ENCODE measurements at places on chromosomes 7 and 10.

DNA sequence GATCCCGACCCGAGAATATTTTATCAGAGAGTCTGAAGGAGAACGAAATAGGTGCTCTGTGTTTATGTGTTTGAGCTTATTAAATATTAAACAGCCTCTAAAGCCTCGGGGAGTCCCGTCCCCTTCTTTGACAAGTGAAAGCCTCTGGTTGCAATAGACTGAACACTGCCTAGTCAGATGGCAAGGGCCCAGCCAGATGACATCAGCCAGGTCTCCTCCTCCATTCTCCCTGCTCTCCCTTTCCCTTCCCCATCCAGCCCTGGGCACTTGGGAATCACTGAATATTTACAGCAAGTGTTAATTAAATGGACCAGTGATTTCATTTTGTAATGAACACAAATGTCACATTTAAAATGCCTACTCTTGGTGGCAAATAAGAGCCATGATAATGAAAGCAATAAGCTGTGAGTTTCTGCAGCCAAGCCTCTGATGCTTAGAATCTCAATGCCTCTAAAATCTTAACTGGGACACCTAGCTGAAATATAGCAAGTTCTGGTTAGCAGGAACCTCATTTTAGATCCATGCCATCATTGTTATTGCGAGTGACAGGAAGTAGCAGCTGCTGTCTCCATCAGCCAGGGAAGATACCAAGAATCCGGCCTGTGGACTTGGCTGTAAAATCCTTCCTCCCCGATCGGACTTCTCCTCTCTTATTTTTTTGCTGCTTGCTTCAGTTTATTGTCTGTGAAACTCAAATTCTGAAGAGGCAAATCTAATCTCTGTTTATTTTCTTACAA lies 202.1 kb downstream of the PRPF18 start:
- no peak for DNase-seq

GRCh38 chr10:112532189-112532588 lies 85.2 kb downstream of the VTI1A start:
- no peak for DNase-seq

DNA sequence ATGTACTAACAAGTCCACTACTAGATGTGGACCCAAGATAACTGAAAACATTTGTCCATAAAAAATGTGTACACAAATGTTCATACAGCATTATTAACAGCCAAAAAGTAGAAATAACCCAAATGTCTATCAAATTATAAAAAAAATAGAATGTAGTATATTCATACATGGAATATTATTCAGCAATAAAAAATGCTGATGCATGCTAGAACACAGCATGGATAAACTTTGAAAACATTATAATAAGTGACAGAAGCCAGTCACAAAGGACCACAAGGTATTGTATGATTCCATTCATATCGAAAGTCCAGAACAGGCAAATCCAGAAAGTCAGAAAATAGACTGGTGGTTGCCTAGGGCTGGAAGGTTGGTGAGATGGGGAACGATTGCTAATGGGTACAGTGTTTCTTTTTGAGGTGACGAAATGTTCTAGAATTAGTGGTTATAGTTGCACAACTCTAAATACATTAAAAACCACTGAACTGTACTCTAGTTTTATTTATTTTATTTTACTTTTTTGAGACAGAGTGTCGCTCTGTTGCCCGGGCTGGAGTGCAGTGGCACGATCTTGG lies 43.3 kb upstream of the ANLN start:
- no peak for DNase-seq

- DNase-seq = no peak
Observed at GRCh38 chr7:5395246-5395645, 28.4 kb downstream of the TNRC18 start.

GRCh38 chr10:70786799-70787415 lies 1.7 kb upstream of the TBATA start:
- DNase-seq = no peak

DNA sequence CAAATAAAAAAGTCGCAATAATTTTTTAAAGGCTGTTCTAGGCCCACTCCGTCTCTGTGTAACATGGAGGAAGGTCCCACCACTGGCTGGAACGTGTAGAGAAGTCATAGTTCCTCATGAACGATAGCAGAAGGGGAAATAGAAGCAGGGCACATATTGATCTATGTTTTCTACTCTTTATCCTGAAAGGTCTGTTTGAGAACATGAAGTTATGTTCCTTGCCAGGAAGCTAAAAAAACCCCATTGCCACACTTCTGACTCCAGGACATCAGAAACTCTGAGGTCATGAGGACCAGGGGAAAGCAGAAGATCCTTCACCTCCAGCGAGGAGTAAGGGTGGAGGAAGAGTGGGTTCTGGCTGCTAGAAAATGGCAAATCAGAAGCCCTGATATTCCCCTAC lies 10.8 kb downstream of the ANKRD22 start:
- DNase-seq = no peak

GRCh38 chr7:25517906-25518305 lies 289.6 kb upstream of the NPVF start:
- DNase-seq = no peak

DNA sequence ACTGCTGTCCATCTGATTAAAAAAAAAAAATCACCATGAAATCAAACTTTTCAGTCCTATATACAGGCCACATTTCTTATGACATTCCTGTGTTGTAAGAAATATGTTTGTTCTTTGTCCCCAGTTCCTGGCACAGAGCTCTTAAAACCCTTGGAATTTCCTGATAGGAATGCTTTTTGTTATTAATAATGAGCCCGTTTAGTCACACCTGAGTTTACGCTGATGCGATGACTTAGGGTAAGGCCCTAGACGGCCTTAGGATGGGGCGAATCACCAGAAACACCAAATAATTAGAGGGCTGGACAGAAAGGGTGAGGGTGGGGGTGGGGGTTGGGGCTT lies 17.5 kb downstream of the TSPAN15 start:
- no peak for DNase-seq

DNA sequence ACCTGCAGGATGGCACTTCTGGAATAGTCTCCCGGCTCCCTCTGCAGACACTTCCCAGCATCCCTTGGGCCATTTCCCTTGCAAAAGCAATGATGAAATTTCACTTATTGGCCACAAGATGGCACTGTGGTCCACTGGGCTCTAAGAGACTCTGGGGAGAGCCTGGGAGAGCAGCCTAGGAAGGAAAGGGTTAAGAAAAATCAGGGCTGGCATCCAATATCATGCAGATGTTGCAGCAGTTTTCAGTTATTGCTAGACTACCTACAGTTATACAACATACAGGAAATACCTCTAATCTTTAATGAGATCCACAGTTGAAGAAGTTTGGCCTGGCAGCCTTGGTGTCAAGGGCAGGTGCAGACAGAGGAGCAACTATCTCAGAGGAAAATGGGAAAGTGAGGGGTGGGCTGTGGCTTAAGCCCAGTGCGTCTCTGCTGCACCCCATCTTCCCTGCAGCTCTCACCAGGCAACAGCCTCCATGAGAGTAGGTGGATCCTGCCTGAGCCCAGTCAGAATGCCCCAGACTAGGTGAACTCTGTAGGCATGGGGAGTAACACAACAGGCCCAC lies 100.2 kb upstream of the PRSS58 start:
- DNase-seq = no peak

- DNase-seq = no peak
Observed at GRCh38 chr10:76311752-76312636, 880.6 kb downstream of the LRMDA start.

DNA sequence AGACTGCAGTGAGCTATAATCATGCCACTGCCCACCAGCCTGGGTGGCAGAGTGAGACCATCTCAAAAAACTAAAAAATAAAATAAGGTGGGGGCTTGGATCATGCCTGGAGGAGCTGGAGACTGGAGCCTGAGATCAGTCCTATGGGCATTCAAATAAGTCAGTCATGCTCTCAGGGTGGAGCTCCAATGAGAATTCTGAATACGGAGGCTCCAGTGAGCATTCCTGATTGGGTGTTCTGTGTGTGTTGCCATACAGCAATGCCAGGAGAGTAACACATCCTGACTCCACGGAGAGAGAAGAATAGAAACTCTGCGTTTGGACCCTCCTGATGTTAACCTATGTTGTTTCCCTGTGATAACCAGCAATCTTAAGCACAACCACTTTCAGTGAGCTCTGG lies 16.0 kb downstream of the UBE2D4 start:
- no peak for DNase-seq

GRCh38 chr10:98058295-98058694 lies 27.9 kb upstream of the CRTAC1 start:
- DNase-seq = no peak

DNA sequence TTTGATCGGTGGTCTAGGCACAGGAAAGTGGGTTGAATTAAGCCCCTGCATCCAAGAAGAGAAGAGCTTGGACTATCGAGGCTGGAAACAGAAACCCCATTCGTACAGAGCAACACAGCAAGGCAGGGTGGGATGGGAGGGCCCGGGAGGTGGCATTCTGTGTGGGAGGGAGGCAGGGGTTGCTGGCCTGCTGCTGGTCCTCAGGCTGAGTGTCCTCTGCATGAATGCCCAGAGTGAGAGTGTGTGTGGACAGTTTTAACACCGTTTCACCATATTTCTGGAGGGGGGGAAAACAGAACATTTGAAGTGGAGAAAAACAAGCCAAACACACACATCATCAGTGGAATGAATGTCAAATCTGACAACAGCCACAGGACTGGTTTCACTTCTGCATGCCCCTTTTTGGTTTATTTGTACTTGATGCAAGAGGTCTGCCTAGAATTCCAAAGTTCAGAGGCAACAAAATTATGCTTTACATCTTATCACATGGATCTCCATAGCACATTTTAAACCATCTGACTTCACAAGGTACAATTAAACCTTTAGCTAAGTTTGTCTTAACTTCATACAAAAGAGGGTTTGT lies 11.1 kb upstream of the ENO4 start:
- DNase-seq = no peak

DNA sequence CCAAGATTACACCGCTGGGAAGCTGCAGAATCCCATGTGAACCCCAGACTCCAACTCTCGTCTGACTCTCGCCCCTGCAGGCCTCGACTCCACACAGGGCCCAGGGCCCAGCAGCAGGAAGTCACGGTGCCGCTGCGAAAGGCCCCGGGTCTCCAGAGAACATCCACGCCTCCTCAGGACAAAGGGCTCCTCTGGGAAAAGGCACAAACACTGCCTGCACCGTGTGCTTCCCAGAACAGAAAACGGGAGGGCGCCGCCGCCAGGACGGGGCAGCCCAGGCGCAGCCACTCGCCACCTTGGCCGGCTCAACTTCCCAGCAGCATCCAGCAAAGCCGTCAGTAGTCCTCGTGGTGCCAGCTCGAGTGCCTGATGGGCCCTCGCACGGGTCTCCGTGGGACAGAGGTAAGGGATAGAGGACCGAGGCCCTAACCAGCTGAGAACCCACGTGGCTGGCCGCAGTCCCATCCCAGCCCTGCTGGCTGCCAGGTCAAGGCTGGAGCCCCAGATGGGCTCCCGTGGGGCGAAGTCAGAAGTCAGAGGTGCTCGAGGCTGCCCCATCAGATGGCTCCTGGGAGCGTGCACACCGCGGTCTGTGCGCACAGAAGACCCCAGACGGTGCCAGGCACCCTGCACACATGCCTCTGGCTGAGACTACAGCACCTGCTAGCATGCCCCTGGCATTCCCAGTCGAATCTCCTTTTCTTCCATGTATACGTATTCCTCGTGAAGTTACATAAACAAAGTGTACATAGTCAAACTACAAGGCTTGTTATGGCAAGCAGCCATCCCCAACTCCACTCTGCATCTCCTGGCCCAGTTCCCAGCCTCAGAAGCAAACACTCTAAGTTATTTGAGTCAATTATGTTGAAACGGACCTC lies 60.2 kb downstream of the MAD1L1 start:
- no peak for DNase-seq

- DNase-seq = no peak
Observed at GRCh38 chr10:5283305-5284158, 81.2 kb upstream of the UCN3 start.

DNA sequence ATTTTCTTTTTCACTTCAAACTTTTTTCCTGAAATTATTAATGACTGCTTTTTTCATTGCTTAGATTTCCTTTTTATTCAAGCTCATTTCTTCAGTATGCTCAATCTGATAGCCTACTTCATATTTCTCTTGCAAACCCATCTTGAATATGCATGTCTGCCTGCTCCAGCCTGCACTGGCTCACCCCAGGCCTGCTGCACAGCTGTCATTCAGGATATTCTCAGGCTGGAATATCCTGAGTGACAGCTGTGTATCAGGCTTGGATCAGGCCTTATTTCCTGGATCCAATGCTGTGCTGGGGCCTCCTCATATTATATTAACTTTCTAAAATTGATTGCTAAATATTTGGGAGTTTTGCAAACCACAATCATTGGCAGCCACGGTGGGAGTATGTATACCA lies 120.2 kb upstream of the TNS3 start:
- DNase-seq = no peak

- DNase-seq = no peak
Observed at GRCh38 chr10:126561294-126561920, 109.1 kb downstream of the C10orf90 start.

GRCh38 chr10:52030975-52031374 lies 283.1 kb upstream of the DKK1 start:
- no peak for DNase-seq

- no peak for DNase-seq
Observed at GRCh38 chr10:61760943-61761824, 98.5 kb downstream of the CABCOCO1 start.

GRCh38 chr7:88985295-88985694 lies 189.8 kb upstream of the TEX47 start:
- DNase-seq = no peak

DNA sequence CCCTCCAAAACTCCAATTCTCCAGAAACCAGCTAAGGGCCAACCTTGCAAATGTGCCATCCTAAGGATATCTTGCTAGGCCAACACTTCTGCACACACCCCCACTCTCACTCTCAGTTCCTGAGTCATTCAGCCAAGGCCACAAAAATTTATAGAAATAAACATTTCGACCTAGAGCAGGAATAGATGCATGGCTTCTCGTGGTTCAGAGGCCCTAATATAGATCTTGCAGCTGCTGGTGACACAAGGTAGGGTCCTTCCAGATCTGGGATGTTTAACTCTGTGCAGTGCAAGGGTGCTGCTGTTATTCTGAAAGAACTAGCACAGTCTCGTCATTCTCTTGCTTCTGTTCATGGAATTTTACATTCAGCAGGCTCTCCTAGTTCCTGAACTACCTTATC lies 369.3 kb downstream of the CALN1 start:
- DNase-seq = no peak

DNA sequence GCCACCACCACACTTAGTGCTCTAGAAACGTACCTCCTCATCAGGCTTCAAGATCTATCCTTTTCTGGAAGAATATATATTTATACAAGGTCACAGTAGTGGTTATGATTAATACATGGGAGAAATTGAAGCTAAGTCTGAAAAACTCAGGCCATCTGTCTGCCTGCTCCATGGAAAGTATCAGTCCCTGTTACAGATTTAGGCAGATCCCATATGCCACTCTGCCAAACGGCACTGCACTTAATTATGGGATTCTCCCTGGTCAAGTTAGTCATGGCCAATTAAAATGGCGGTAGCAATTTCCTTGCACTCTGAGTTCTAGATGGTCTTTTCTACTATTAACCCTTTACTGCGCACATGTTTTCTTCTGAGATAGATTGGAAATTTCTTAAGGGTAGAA lies 740.0 kb downstream of the SUGCT start:
- DNase-seq = no peak

- DNase-seq = no peak
Observed at GRCh38 chr10:71087622-71088021, 124.7 kb upstream of the UNC5B start.

GRCh38 chr7:55887821-55888247 lies 578 bp downstream of the ZNF713 start:
- no peak for DNase-seq
